Chondrocyte (in vitro differentiated cells): ENCODE measurements at places on chromosomes 1 and 21.

- no peak for DNase-seq
These were observed 15.8 kb upstream of the SYT6 start for GRCh38 chr1:114169509-114169908.

GRCh38 chr1:86754265-86754974 lies 50.0 kb downstream of the SH3GLB1 start:
- no peak for DNase-seq

GRCh38 chr1:99461499-99461898 lies 184.4 kb upstream of the PALMD start:
- no peak for DNase-seq

GRCh38 chr21:16377857-16378256 lies 648.1 kb downstream of the USP25 start:
- DNase-seq = no peak

DNA sequence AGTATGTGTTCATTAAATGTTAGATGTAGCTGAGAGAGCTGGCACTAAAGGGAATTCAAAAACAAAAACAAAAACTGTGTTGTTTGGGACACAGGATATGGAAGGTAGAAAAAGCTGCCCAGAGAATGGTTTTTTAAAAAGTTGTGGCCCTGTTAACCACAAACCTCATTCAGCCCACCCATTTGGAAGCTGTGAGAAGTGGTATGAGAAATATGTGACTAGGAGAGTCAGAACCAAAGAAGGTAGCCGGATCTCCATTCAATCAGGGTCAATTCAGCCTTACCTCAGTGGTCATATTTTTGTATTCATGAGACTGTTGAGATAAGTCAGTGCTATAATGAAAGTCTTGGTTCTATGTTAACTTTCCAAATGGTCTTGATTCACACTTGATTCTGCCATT lies 29.8 kb upstream of the CACYBP start:
- DNase-seq = no peak

- no peak for DNase-seq
These were observed 106.5 kb upstream of the ACTL8 start for GRCh38 chr1:17648457-17649145.

GRCh38 chr1:59128784-59129227 lies 168.1 kb upstream of the FGGY start:
- no peak for DNase-seq

- DNase-seq = no peak
These were observed 42.6 kb downstream of the CD34 start for GRCh38 chr1:207868251-207868773.

GRCh38 chr1:90274376-90274775 lies 279.5 kb downstream of the ZNF326 start:
- no peak for DNase-seq

DNA sequence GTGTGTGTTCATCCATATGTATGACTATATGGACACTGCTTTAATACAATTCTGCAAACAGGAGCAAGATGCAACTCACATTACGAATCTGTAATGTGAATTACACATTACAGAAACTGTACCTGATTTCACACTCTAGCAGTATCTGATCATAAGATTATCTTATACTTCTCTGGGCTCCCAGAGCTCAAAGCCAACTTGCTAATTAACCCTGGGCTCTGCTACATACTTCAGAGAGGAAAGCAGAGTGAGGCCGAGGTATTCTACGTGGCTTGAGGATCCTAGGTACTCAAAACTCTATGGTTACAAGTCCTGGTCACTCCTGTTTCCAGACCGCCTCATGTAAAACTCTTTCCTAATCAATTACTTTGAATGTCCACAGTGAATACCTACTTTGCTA lies 149.2 kb upstream of the KRTAP19-8 start:
- DNase-seq = no peak

DNA sequence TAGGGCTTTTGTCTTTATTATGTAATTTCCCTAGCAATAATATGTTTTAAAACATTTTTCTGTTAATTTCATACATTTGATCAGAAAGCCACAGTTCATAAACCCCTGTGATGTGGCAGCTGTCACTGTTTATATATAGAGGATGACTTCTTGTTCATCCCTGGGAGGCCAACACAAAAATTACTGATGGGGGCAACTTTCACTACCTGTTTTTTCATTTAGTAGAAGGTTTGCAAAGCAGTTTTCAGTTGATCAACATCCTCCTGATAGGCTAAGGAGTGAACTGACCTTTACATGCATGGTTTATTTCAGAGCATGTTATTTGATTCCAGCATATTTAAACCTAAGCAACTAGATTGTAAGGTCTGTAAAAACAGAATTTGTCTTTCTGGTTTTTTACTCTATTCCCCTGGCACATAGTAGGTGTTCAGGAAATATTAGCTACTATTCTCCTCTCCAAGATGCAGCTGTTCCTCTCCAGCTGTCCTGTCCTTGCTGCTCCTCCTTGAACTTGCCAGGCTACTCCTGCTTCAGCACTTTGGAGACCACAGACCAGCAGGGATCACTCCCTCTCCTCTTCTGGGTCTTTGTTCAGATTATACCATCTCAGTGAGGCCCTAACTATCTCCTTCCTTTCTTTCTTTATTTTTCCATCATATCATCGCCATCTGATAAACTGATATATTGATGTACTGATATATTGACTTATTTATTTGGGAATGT lies 54.7 kb downstream of the ROR1 start:
- DNase-seq = no peak
